ENCODE measurements at places on chromosomes 4 and X.

DNA sequence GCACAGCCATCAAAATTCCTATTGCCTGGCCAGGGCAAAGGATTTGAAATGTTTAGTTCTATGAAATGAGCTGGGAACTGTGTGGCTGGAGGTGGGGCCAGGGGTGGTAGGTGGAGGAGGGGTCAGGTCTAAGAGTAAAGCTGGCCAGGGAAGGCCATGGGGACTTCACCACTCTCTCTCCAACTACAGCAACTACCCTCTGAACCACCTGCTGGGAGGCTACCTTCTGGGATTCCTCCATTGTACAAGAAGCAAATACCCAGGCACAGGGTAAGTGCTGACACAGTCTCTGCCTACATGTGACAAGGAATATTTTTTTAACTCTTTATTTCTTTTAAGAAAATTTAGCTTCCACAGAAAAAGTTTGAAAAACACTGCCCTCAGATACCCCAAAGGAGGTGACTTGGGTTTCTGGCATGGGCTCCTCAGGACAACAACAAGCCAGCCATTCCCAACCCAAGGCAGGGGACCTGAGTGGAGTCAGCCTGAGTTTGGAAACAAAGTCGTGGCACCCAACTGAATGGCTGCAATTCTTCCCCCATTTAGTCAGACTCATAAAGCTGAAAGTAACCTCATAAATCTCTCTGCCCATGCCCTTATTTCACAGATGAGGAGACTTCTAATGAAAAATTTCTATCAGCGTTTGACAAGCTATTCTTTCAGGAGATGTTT lies 593.8 kb upstream of the DIPK2B start:
- no peak for DNase-seq

GRCh38 chrX:2526390-2526789 lies 25.6 kb upstream of the DHRSX start:
- no peak for DNase-seq

DNA sequence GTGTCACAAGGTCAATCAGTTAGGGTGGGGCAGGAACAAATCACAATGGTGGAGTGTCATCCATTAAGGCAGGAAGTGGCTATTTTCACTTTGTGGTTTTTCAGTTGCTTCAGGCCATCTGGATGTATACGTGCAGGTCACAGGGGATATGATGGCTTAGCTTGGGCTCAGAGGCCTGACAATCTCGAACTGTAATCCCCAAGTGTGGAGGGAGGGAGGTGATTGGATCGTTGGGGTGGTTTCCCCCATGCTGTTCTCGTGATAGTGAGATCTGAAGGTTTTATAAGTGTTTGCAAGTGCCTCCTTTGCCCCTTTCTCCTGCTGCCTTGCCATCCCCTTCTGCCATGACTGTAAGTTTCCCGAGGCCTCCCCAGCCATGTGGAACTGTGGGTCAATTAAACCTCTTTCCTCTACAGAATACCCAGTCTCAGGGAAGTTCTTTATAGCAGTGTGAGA lies 36.7 kb upstream of the STS start:
- DNase-seq = no peak

GRCh38 chr4:143302536-143302935 lies 34.1 kb upstream of the GAB1 start:
- no peak for DNase-seq

Measured in H9 (cell line).